Endothelial cell of umbilical vein (primary cell): ENCODE measurements at places on chromosomes 6 and 20.

- no peak for DNase-seq
These were observed 731.6 kb upstream of the MMS22L start for GRCh38 chr6:98014442-98015201.

GRCh38 chr6:40274058-40274457 is 313.1 kb downstream of the LRFN2 start:
- DNase-seq: no peak

DNA sequence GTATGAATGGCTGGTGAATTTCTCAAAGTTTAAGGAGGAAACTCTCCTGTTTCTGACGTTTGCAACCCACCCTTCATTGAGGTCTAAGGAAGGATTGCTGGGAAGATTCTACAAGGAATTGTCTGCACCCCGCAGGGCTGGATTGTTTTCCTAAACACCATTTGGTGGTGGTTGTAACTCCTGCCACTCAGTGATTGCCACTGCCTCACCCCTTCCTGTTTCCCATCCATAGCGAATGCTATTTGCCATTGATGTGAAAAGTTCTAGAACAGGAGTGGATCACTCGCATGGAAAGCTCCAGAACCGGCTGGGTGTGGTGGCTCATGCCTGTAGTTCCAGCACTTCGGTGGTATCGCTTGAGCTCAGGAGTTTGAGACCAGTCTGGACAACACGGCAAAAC is 8.7 kb upstream of the DSP start:
- DNase-seq: no peak

DNA sequence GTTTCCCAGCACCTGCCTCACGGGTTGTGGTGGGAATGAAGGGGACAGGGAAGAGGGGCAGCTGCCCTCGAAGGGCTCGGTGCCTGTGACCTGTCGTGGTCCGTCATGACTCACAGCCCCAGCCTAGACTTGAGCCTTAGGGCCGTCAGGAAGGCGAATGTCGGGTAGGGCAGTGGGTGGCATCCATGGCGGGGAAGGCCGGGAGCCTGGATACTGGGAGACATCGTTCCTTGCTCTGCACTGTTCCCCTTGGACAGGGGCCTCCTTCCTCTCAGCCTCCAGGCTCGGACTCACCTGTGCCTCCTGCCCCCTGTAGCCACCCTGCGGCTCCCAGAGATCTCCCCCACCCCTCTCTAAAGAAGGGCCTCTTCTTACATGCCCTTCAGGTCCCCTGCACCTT is 52.2 kb upstream of the APCDD1L start:
- no peak for DNase-seq

- no peak for DNase-seq
These were observed 109.3 kb upstream of the EYA4 start for GRCh38 chr6:133131621-133132465.

DNA sequence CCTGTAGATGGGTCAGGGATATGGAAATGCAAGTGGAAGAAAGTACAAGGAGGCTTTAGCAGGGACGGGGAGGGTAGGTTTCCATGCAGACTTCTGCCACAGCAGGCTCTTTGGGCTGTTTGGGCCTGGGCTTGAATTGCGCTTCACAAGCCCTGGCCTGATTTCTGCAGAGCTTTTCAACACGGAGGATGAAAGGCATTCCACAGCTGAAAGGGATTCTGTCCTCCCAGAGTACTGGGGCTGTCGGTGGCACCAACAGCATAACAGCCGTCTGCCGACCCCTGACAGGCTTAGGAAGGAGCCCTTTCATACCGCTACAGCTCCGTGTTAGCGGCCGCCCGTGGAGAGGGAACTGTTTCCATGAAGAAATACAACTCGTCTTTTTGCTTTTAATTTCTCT is 22.9 kb upstream of the TBC1D7 start:
- DNase-seq: no peak

DNA sequence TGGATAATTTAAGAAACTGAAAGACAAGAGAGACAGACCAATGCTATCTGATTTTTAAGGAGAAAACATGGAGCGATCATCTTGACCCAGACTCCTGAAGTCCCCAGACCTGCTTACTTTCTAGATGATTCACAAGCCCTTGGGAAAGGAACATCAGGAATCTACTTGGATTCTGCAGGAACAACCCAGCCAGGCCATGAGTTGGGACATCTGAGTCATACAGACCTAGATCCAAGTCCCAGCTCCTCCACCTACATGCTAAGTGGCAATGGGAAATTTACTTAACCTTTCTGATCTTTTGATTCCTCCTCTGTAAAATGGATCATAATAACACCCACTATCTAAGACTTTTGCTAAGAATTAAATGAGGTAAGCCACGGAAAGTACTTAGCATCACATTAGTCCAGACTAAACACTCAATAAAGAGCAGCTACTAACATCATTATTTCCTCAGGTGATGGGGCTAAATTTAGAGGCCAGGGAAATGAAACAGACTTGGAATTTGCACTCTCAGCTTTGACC is 61.0 kb upstream of the MAFB start:
- peak; percentile 55 for DNase-seq

- DNase-seq: no peak
These were observed 252.7 kb upstream of the POU3F2 start for GRCh38 chr6:98581705-98582104.

GRCh38 chr6:105985816-105986632 is 100.1 kb upstream of the PRDM1 start:
- no peak for DNase-seq

DNA sequence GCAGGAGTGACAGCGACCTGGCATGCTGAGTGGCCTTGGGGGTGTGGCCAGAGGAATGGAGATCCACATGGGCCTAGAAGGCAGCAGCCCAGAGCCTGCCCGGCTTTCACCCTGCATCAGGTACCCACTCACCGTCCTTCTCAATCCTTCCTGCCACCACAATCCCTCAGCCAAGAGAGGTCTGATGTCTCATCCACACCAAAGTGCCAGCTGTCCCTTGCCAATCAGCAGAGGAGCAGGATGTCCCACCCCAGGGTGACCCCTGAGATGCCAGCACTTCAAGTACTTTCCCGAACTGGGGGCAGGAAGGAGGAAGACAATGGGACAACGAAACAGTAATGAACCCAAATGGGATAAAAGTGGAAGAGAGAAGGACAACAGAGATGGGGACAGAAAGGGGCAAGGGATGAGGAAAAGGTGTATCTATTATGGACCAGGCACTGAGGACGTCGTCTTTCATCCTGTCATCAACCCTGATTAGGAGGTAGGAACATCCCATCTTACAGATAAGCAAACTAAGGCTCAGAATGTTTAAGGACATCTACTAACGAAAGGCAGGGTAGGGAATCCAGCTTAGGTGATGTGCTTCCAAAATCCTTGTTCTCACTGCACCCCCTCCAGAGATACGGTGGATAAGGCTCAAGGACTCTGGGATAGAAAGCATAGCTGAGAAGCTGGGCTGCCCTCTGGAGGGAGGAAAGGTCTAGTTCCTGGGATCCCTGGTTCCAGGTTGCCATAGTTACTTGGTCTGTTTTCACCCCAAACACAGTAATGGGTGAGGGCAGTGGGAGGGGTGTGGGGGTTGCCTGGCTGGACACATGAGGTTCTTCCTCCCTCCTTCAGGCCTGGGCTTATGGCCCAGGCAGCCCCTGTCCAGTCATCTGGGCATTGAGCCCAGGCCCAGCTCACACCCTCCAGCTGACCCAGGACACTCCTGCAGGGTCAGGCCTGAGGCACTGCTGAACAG is 4.5 kb upstream of the TNXB start:
- DNase-seq: no peak

GRCh38 chr6:133225560-133225959 is 15.6 kb upstream of the EYA4 start:
- DNase-seq: no peak

DNA sequence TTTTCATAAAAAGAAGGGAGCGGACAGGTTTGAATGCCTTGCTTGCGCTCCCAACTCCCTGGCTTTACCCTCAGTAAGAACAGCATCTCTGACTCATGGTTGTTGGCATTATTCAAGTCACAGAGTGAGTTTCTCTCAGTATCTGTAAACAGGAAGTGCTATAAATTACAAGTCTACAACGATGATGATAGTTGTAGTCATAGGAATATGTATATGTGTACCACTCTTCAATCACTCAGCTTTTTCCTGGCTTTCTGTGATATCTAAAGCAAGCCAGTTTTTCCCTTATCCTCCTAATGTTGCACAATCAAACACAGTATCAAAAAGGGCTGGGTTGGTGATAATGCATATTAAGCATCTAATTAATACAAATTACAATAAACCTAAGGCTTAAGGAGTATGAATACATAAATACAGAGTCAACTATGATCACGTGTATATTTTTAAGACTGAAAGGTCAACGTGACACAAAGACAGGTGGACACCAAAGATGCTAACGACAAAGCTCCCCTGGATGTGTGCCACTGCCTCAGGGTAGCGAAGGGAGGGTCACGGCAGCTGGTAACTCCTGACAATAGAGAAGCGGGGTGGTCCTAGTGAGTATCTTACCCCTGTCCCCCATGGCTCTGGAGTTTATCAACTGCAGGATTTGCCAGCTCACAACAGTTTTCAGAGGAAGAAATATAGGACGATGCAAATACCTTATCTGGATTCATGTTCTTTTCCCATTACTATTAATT is 202.8 kb downstream of the BTBD9 start:
- DNase-seq: peak; percentile 65

DNA sequence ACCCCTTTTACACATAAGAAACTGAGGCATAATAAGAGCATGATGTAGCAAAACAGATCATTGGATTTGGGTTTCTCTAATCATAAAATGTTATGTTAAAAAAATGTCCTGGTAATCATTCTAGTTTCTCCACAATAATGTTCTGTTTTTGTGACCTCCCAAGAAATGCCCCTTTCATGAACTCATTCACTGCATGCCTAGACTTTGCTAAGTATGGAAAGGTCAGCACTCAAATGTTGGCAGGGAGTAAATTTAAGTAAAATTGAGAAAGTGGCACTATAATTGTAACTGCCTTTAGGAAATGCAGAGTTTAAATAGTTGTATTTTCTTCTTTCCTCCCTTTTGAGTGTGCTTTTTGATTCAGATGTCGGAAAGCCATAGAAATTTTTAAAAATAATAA is 48.5 kb upstream of the ID4 start:
- DNase-seq: no peak

GRCh38 chr20:4090756-4091489 is 75.6 kb upstream of the RNF24 start:
- DNase-seq: peak; percentile 48

DNA sequence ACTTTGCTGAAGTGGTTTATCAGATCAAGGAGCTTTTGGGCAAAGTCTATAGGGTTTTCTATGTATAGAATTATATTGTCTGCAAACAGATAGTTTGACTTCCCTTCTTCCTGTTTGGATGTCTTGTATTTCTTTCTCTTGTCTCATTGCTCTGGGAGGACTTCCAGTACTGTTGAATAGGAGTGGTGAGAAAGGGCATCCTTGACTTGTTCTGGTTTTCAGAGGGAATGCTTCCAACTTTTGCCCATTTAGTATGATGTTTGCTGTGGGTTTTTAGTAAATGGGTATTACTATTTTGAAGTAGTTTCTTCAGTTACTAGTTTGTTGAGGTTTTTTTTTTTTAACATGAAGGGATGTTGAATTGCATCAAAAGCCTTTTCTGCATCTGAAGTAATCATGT is 36.1 kb downstream of the KCNS1 start:
- DNase-seq: no peak

DNA sequence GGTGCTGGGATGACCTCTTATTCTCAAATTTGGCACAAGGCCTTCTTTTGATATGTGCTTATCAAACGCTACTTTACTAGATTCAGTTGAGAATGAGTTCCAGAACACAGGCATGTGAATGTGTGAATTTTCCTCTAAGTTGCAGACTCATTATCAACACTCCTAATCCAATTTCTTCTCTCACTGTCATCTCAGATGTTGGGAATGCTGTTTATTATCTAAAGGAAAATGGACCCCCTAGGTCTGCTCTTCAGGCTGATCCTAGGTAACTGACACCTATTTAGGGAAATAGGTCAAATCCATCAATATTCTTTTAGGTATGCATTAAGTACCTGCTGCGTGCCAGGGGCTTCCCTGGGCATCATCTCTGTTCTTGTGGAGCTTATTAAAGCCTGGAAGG is 215.0 kb upstream of the NOX3 start:
- no peak for DNase-seq

- no peak for DNase-seq
These were observed 76.7 kb downstream of the CEP162 start for GRCh38 chr6:84150705-84151104.

- no peak for DNase-seq
These were observed 116.0 kb upstream of the VGLL2 start for GRCh38 chr6:117149324-117149723.

DNA sequence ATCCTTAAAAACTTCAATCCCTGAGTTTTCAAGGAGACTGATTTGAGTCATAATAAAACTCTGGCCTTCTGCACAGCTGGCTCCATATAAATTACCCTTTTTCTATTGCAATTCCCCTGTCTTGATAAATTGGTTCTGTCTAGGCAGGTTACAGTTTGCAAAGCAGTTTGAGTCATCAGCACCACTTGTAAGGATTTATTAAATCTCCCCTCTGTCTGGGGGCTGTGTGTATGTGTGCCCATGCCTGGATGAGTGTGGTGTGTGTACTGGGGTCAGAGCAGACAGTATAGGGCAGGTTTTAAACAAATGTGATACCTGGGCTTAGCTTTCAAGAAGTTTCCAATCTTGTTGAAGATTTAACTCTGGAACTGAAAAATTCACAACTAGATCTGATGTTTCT is 228.6 kb downstream of the FNDC1 start:
- DNase-seq: no peak

DNA sequence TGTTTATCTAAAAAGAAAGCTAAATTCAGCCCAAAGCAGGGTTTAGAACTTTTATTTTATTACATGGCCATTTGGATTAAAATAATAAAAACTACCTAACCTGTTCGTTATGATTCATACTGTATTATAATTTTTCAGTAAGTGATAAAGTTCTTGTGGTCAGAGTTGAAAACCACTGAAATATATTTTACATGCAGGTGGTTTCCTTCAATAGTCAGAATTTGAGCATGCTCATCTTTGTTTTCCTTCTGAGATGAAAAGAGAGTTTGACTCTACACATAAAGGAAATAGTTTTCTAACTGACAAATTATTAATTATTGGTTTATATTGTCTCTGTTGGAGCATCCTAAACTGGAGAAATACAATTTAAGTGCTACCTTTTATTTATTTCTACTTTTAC is 114.0 kb upstream of the FKBP1C start:
- no peak for DNase-seq

DNA sequence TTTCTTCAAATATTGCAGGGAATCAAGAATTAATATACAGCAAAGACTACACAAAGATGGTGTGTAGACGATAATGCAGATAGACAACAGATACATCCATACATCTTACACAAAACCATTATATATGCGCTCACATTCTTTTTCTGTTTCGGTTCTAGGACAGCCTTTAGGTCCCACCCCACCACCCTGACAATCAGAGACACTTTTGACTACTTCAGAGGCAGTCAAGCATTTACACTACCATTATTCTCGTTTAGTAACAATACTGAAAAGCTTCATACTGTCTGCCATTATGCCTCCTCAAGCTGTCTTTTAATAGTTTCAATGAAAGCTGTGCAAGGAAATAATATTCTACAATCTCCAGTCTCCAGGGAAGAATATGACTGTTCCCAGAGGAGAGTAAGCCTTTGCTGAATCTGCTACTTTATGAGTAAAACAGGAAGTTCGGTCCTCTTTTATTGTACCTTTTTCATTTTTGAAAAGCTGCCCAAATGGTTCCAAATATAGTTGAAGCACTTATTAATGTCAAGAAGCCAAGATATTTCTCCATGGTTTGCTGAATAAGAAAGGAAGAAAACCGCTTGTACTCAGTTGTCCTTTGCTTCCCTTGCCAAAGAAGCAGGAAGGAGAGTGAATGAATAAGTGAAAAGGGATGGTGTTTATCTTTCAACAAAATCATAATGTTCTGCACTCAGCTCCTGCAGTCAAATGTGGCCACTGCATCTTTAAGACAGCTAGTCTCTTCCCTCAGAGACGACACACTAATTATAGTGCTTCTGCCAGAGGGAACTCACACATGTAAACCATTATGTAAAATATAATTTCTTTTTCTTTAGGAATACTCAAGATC is 468.3 kb downstream of the CDC5L start:
- peak; percentile 24 for DNase-seq
